NCI-H1436 (cell line): ENCODE measurements at places on chromosomes 2 and 18.

- no peak for DNase-seq
These were observed 238.4 kb downstream of the ACTR3 start for GRCh38 chr2:114128263-114128662.

DNA sequence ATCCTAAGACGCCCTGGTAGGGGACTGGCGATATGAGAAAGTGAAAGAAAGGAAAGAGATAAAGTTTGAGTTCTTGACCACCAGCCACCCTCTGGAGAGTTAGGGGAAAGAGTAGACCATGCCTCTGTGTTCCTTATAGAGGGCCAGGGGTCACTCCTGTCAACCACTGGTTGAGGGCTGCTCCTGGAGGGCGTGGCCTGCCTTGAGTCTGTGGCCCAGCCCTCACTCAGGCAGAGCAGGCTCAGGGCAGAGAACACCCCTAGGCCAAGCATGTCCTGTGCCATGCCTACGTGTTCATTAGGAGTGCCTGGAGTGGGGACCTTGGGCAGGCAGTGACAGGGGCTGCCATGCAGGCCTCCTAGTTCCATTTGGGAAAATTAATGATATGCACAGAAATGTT is 161.1 kb upstream of the EPB41L3 start:
- no peak for DNase-seq

DNA sequence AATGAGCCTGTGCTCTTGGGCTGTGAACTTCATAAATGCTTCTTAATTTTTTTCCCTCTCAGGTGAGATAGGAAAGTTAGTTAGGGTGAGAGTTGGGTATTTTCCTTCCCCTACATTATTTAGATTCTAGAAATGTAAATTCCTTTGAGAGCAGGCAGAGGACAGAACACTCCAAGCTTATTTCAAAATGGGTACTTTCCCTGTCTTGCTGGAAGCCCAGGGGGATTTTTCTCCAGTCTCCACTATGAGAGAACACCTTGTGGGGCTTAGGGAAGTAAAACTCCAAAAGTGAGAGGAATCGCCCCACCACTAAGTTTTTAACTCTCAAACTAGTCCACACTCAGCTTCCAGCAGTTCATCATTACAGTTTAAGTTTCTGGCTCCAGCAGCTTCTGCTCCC is 253.2 kb upstream of the CTAGE1 start:
- DNase-seq, result no peak

GRCh38 chr18:13449651-13450050 is 231.1 kb downstream of the LDLRAD4 start:
- no peak for DNase-seq

DNA sequence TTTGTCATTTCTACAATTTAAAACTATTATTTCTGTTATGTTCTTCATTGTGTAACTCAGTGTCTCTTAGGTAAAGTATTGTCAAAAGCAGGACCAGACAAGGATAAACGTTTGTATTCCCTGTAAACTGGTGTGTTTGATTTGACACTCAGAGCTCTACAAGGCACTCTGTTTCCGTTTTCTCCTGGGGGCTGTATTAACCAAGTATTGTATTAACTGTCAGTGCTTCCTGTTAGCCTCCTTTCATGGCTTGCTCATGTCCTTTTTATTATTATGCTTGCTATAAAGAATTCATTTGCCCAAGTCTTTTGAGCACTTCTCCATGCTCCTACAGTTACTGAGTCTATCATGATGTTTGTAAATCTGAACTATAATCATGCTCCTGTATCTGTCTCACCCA is 323.7 kb downstream of the LPIN1 start:
- DNase-seq, result no peak

DNA sequence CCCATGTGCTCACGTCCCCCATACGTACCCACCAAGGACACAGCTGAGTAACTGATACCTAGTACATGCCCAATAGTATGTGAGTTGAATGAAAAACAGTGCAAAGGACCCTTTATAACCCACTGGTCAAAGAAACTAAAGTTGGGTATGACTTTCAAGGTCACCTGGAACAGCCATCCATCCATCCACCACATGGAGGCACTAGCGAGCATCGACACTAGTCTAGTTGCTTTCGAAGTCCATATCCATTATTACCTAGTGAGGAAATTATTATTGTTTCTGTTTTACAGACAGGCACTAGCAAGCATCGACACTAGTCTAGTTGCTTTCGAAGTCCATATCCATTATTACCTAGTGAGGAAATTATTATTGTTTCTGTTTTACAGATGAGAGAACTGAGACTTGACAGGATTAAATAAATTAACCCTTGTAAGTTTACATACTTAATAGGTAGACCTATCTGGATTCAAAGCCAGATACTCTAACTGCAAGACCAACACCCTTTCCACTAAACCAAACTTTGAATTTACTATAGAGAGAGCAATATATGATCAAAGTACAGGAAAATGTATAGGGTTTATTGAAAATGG is 233.7 kb downstream of the METTL4 start:
- no peak for DNase-seq

- no peak for DNase-seq
These were observed 26.6 kb downstream of the DPYSL5 start for GRCh38 chr2:26874514-26874913.

- DNase-seq, result peak; percentile 10
These were observed 44.9 kb downstream of the TMEM37 start for GRCh38 chr2:119476301-119477112.

GRCh38 chr18:48592540-48593171 is 53.8 kb downstream of the CTIF start:
- DNase-seq, result no peak

- DNase-seq, result no peak
These were observed 89.9 kb downstream of the MAPK4 start for GRCh38 chr18:50649821-50650220.

GRCh38 chr2:15049096-15049993 is 416.8 kb downstream of the LRATD1 start:
- DNase-seq, result no peak

GRCh38 chr2:206083602-206084438 is 2.2 kb downstream of the INO80D start:
- DNase-seq, result no peak

GRCh38 chr2:10623776-10624175 is 66.0 kb downstream of the NOL10 start:
- DNase-seq, result no peak

DNA sequence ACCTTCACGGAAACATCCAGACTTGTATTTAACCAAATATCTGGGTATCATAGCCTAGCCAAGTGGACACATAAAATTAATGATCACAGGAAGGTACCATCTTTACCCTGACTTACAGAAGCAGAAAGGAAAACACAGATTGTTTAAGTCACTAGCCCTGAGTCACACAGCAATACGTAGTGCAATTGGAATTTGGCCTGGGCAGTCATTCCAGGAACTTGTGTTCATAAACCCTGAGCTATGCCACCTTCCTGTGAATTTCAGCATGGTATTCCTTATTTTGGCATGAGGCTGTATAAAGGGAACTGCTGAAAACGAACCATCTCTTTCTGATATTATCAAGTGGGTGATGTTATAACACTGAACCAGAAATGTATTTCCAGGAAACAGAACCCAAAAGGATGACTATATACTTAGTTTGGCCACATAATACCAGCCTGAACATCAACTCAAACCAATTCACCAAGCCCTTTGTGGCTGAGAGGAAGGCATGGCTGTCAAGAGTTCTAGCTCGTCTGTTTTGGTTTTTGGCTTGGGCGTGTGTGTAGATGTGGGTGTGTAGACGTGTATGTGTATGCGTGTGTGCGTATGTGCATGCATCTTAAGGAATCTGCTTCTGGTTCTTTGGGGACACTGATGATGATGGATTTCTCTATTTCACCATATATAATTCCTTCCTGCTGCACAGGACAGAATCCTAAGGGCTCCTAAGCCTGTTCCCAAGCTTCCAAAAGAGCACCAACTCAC is 533.4 kb upstream of the ID2 start:
- DNase-seq, result no peak

DNA sequence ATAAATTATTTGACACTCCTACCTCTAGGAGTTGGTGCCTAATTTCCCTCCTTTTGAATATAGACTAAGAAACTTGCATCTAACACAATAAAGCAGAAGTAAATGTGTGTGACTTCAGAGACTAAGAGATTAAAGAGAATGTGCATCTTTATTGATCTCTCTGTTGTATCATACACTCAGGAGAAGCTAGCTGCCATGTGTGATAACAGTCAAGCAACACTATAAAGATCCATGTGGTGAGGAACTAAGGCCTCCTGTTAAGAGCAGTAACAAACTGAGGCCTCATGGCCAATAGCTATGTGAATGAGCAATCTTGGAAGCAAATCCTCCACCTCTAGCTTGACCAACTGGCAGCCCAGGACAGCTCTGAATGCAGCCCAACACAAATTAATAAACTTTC is 3.4 kb downstream of the FANCL start:
- no peak for DNase-seq

DNA sequence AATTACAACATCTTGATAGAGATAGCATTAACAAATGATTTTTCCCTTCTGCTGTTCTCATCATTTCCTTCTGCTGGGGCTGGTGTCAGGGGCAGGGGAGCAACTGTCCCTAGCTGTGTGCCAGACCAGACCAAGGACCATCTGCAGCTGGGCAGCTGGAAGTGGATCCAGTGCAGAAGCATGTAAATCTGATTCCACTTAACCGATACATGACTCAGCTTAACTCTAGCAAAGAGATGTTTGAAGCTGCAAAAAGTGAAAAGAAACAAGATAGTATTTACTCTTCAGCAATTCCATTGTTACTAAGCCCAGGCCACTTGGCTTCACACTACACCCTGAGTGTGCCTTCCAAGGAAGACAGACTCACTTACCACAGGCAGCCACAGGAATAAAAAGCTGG is 151.1 kb downstream of the GALNT1 start:
- DNase-seq, result no peak

GRCh38 chr2:108268001-108268400 is 20.7 kb upstream of the SULT1C2 start:
- no peak for DNase-seq

DNA sequence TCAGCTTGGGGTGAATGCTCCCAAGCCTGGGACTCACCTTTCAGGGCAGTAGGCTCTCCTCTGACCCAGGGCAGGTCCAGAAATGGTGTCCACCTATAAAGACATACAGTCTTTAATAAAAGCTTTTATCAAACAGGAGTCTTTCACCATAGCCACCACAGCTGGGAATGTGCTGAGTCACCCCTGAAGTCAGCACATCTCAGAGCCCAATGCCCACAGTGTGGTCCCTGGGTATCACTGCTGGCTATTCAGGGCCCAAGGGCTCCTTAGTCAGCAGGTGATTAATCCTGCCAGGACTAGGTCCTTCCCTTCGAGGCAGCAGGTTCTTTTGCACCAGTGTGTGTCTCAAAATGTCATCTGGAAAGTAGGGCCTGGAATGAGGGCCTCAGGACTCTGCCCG is 181.9 kb downstream of the MEMO1 start:
- no peak for DNase-seq

GRCh38 chr18:13242797-13243196 is 24.2 kb downstream of the LDLRAD4 start:
- no peak for DNase-seq

DNA sequence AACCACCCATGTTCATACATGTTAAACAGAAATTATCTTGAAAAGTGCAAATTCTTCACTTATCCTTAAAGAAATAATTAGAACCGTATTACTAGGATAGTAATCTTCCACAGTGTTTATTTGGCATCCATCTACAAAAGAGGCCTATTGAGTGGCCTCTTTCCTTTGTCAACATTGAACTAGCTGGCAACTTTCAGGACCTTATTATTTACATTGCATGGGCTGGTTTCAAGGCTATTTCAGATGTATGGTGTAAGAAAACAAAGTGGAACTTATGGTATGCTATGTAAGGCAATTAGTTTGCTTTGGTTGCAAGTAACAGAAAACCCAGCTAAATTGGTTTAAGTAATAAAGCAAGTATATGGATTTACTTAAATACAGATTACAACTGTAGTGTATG is 324.6 kb downstream of the RBM43 start:
- DNase-seq, result no peak

DNA sequence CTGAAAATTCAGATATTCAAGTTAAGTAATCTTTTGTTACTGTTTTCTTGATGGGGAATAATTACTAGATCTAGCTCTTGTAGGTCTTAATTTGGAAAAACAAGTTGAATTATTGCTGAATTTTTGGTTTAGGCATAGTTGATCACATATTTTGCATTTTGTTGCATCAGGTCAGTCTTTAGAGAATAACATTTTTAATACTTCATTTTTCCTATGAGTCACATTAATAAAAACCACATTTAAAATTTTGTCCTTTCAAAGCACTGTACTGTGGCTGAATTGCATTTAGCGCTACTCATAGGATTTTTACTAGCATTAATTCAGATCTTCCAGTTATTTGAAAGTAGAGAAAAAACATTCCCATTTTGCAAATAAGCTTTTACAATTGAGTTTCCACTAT is 23.2 kb downstream of the MAP4K4 start:
- DNase-seq, result no peak

GRCh38 chr2:52810460-52810859 is 957.1 kb upstream of the CHAC2 start:
- no peak for DNase-seq

- no peak for DNase-seq
These were observed 27.1 kb downstream of the COL5A2 start for GRCh38 chr2:189152483-189152882.

DNA sequence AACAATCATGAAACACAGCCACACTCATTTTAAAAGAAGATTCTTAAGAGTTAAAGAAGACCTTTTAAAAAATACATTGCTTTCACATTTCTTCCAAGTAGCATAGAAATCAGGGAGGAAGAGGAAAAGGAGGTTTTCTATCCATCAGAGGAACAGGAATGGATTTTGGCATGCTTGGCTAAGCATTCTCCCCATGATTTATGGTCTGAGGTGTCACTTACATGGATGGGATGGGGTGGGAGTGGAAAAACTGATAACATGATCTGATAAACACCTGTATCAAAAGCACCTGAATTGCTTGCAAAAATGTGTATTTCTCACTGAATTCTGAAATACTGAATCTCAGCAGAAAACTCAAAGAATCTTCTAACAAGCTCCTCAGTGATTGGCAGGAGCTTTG is 265.9 kb downstream of the NRXN1 start:
- DNase-seq, result no peak

DNA sequence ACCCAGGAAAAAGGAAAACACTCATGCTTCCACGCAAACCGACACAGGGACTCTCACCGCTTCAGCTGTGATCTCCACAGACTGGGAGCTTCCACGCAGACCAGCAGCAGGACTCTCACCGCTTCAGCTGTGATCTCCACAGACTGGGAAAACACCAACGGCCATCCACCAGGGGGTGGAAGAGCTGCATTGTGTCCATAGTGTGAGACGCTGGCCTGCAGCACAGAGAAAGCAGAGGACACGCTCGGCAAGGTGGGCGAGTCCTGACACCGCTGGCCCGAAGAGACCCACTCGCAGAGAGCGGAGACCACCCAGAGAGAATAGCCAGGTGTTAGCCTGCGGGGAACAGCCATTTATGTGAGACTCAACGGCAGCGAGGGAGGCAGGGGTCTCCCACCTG is 42.5 kb upstream of the NFATC1 start:
- DNase-seq, result no peak
